T-cell (primary cell): ENCODE measurements at places on chromosomes 13 and 19.

DNA sequence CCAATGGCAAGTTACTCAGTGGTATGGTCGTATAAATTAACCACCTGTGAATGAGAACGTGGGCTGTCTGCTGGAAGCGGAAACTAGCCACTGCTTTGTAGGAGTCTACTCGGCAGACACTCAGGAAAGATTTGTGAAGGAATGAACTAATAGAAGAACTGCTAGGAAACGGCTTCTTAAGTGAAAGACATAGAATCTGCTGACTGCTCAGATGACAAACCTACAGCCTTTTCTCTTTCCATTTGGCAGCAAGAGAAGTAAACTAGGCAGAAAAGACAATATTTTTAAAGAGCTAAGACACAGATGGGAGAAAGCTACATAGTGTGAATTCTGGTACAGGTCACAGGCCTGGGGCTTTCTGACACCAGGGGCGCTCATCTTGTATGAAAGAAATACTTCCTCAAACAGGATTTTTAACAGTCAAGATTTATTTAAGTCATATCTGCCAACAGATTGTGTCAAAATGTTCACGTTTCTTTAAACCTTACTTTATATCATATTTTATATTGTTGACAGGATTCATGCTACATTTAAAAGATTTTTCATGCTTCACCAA lies 78.4 kb downstream of the MIPEP start:
- no peaks in the 10 kb centered on the region for H3K4me1 ChIP-seq
- no peak for DNase-seq
- no peaks in the 10 kb centered on the region for H3K27me3 ChIP-seq

DNA sequence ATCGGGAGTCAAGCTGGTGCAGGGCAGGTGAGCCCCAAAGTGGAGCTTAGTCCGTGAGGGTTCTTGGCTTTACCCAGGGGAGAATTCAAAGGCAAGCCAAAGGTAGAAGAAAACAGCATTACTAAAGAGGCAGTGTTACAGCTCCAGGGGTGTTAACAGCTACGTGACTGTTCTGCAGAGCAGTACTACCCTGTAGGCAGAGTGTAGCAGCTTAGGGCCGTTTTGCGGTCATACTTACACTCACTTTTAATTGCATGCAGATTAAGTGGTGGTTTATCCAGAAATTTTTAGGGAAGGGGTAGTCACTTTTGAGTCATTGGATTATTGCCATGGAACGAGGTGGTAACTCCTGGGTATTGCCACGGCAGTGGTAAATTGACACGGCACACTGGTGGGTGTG lies 482.2 kb downstream of the SLITRK5 start:
- H3K27me3 ChIP-seq = no peaks in the 10 kb centered on the region
- H3K4me1 ChIP-seq = no peaks in the 10 kb centered on the region
- no peak for DNase-seq
- no peak overlapping the region for H3K4me3 ChIP-seq
- no peak overlapping the region for H3K27ac ChIP-seq

- H3K4me3 ChIP-seq = no peak overlapping the region
- peaks cover 2% of the 10 kb centered on the region for H3K27me3 ChIP-seq
- DNase-seq = no peak
- H3K36me3 ChIP-seq = peaks cover 12% of the 10 kb centered on the region
Observed at GRCh38 chr19:40210889-40211288, 7.3 kb downstream of the TTC9B start.

DNA sequence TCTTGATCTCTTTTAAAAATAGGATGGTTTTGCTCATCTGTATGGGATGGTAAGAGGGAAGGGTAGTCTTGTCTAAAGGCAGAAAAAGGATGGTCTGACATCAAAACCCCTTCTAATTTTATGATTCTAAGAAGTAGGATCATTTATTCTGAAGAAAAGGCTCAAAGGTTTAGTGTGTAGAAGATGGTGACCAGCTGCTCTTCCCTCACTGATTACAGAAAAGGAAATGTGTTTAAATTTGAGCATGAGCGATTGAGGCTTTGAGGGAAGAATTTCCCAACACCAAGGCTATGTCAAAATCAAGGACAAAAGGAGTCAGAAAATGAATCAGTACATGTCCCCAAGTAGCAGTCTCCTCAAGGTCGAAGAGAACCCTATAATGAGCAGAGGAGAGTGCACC lies 909.8 kb downstream of the EFNB2 start:
- no peaks in the 10 kb centered on the region for H3K27me3 ChIP-seq
- H3K4me3 ChIP-seq = no peak overlapping the region
- no peak overlapping the region for H3K27ac ChIP-seq

DNA sequence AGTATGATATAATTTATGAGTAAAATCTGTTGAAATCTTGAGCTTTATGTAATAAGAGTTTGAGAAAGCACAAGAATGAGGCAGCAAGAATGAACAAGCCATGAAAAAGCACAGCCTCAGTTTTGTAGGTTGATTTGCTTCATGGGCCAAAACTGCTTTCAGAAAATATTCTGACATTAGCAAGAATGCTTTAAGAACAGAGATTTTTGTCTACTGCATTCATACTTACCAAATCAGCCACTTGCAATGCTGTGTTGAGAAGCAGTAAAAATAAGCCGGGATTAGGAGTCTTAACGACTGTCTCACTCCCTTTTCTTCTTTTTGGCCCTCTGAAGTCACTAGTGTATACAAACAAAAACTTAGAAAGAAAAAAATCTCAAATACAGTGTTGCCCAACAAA lies 114.5 kb downstream of the POSTN start:
- no peaks in the 10 kb centered on the region for H3K4me1 ChIP-seq
- DNase-seq = no peak

DNA sequence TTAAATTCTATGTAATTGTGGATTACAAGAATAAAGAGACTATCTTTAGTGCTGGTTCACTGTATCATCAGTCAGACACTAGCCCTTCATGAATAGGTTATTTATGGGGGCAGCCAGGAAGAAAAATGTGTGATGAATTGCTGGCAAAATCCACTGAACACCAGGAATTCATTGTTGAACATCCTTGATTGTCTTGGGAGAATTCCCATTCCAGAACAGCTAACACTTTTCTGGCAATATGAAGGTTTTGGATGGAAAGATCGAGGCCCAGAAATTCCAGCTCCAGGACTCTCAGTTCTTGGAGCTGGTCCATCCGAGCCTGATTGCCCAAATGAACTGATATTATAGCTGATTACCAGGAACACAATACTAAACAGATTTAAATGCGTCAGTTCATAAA lies 11.5 kb upstream of the SPART start:
- H3K36me3 ChIP-seq = no peaks in the 10 kb centered on the region
- H3K27ac ChIP-seq = no peak overlapping the region
- H3K27me3 ChIP-seq = no peaks in the 10 kb centered on the region
- DNase-seq = no peak
- no peak overlapping the region for H3K4me3 ChIP-seq

- H3K4me1 ChIP-seq = no peaks in the 10 kb centered on the region
- no peaks in the 10 kb centered on the region for H3K36me3 ChIP-seq
- no peaks in the 10 kb centered on the region for H3K27me3 ChIP-seq
- no peak for DNase-seq
- no peak overlapping the region for H3K27ac ChIP-seq
Observed at GRCh38 chr13:62139597-62139996, 723.9 kb upstream of the PCDH20 start.

DNA sequence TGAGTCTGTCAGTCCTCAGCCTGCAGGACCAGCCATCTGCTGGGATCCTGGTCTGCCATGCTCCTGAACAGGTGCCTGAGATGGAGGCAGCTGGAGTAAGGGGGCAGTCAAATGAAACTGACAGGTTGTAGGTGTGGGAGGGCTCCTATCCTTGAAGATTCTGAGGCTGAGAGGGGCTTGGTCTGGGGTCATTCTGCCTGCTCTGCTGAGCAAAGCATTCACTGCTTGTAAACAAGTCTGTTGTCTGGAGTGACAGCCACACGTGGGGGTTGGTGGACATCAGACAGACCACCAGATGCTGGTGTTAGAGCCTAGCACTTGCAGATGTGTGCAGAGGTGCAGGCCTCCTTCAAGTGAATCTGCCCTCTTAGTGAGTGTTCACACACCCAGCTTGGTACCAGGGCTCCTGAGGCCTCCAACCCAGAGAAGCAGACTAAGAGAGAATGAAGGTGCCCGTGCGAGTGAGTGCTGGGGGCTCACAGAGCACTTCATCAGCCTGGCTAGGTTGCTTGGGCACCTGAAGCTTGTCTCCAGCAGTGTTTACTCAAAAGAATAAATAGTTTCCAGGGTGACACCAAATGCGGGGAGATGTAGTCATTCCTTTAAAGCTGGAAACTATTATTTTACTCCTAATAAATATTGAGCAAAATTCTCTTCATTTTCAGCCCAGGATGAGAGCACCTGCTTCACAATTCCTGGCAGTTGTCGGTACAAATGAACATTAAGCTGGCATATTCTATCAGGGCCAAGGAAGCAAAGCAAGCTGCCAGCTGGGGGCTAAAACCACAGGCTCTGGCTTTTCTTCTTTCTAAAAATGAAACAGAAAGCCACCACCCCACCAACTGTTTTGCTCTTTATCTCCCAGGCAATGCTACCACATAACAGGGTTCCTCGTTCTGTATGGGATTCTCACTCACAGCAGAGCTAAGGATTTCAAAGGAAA lies 82.3 kb downstream of the RNASEH2B start:
- H3K27me3 ChIP-seq = no peaks in the 10 kb centered on the region
- no peak overlapping the region for H3K4me3 ChIP-seq
- DNase-seq = no peak
- peaks cover 17% of the 10 kb centered on the region for H3K4me1 ChIP-seq
- no peaks in the 10 kb centered on the region for H3K36me3 ChIP-seq

GRCh38 chr13:34031610-34032009 lies 213.7 kb downstream of the RFC3 start:
- H3K27ac ChIP-seq = no peak overlapping the region
- no peaks in the 10 kb centered on the region for H3K27me3 ChIP-seq
- DNase-seq = no peak
- no peak overlapping the region for H3K4me3 ChIP-seq
- H3K36me3 ChIP-seq = no peaks in the 10 kb centered on the region

DNA sequence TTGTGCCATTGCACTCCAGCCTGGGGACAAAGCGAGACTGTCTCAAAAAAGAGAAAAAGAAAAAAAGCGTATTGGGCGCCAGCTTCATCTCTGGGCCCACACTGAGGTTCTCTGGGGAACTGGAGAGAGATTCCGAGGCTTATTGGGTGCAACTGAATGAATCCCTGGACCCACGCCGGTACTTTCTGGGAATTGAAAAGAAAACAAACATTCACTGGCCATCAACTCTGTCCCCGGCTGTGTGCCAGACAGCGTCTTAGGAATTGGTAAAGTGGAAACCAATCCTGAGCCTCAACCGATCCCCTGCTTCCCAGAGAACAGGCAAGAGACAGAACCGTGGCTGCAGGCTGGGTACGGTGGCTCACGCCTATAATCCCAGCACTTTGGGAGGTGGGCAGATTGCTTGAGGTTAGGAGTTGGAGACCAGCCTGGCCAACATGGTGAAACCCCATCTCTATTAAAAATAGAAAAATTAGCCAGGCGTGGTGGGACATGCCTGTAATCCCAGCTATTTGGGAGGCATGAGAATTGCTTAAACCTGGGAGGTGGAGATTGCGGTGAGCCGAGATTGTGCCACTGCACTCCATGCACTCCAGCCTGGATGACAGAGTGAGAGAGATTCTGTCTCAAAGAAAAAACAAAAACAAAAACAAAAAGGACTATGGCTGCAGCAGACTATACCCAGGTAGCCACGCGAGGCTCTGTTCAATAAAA lies 8.6 kb downstream of the ANO8 start:
- H3K27ac ChIP-seq = no peak overlapping the region
- H3K4me1 ChIP-seq = peaks cover 2% of the 10 kb centered on the region
- peaks cover 11% of the 10 kb centered on the region for H3K36me3 ChIP-seq
- no peak overlapping the region for H3K4me3 ChIP-seq

DNA sequence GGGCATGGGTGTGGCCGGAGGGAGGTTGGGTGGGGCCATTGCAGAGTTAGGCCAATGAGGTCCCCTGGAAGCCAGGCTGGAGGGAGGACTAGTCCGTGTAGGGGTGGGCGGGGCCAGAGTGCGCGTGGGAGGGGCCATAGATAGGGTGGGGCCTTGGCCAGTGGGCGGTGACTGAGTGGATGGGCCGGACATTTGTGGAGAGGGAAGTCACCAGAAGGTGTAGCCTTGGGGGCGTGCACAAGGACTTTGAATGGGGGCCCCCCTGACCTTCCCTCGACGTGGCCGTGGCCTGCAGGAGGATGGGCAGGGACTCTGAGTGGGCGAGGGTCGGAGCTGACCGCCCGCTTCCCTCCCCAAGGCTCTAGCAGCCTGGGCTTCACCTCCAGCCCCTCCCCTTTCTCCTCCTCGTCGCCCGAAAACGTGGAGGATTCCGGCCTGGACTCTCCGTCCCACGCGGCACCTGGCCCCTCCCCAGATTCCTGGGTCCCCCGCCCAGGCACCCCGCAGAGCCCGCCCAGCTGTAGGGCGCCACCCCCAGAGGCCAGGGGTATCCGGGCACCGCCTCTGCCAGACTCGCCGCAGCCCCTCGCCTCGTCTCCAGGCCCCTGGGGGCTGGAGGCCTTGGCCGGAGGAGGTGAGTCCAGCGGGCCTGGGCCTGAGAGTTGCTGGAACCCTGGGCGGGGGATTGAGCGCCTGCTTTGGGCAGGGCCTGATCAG lies 16.5 kb upstream of the B3GNT3 start:
- H3K27me3 ChIP-seq = no peaks in the 10 kb centered on the region
- no peak overlapping the region for H3K27ac ChIP-seq

DNA sequence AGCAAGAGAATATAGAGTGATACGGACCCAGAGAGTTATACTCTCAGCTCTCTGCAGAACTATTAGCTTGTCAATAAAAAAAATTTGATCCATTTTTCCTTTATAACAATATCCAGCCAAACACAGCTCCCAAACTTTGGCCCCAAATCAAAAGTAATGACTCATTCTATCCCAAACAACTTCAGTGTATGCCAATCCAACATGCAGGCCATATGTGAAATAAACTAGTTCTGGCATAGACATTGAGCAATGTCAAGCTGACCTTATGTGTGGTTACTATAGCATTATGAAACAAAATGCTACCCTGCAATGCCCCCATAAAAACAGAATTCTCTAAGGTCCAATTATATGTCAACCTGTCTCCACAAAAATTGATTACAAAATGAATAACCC lies 209.5 kb downstream of the DNAJC15 start:
- H3K4me3 ChIP-seq = no peak overlapping the region
- no peaks in the 10 kb centered on the region for H3K27me3 ChIP-seq
- DNase-seq = no peak
- no peaks in the 10 kb centered on the region for H3K4me1 ChIP-seq
- H3K36me3 ChIP-seq = no peaks in the 10 kb centered on the region

DNA sequence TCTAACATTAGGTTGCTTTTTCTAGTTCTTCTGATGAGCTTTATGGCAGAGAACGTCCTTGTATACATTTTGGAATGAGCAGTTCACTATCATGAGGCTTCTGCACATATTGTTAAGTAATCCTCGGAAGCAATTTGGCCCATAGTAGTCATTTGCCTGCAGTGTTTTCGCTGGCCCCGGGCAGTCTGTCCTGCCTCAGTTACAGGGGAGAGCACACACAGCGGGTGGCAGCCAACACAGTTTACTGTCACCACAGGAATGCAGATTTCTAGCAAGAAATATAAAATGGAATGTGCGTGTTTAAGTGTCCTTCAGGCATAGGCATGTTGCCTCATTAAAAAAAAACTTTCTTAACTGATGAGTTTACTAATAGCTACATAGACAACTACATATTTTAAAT lies 71.5 kb upstream of the GJB6 start:
- H3K4me3 ChIP-seq = no peak overlapping the region
- H3K4me1 ChIP-seq = peaks cover 9% of the 10 kb centered on the region
- H3K27me3 ChIP-seq = peaks cover 30% of the 10 kb centered on the region

GRCh38 chr13:31037874-31038500 lies 105.5 kb downstream of the TEX26 start:
- no peak overlapping the region for H3K4me3 ChIP-seq
- H3K36me3 ChIP-seq = no peaks in the 10 kb centered on the region
- peaks cover 10% of the 10 kb centered on the region for H3K4me1 ChIP-seq
- no peak for DNase-seq
- H3K27ac ChIP-seq = no peak overlapping the region
